ENCODE measurements at places on chromosomes 5 and 9.

DNA sequence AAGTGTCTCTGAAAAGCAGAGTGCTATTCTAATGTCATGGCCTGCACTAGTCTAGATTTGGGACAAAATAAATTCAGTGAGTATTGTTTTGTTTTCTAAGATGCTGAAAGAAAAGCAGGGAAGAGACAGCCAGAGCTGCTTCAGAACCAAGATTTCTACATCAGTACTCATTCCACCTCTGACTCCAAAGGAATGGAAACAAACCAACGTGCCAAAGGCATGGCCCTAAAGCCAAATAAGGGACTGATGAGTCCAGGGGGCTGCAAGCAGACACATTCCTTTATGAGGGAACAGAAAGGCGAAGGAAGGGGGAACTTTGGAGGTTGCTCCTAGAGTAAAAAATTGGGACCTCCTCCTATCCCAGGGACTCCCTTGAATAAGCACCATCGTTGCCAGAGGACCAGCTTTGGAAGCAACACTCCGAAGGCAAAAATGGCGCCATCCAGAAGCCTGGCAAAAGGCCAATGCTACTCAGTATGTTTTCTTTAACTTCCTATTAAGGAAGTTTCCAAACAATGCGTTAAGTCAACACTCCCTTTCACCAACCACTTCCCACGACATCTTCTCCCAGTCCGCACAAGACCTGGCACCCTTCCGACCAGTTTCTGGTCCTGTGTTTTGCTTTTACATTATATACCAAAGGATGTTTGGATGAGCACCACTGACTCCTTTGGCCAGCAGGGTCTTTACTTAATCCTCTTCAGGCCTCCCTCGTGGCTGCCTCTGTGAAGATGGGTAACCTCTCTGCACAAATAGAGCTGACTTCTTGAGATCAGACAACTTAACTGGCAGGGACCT lies 31.6 kb downstream of the ADAM19 start:
- no peak for DNase-seq

DNA sequence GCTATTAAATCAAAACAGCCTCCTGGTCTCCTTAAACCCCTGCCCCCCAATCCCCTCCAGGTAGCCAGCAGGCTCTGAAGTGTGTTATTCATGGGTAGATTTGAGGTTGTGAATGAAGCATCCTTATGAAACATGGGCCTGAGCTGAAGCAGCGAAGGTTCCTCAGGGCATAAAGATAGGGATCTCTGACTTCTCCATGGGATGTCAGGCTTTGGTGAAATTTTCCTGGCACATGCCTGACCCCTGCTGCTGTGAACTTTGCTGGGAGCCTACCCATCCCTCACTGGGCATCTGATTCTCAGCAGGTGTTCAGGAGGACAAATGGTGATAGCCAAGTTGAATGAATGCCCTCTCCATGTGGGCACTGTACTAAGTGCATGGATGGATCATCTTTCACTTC lies 250.3 kb downstream of the ASTN2 start:
- DNase-seq: no peak

DNA sequence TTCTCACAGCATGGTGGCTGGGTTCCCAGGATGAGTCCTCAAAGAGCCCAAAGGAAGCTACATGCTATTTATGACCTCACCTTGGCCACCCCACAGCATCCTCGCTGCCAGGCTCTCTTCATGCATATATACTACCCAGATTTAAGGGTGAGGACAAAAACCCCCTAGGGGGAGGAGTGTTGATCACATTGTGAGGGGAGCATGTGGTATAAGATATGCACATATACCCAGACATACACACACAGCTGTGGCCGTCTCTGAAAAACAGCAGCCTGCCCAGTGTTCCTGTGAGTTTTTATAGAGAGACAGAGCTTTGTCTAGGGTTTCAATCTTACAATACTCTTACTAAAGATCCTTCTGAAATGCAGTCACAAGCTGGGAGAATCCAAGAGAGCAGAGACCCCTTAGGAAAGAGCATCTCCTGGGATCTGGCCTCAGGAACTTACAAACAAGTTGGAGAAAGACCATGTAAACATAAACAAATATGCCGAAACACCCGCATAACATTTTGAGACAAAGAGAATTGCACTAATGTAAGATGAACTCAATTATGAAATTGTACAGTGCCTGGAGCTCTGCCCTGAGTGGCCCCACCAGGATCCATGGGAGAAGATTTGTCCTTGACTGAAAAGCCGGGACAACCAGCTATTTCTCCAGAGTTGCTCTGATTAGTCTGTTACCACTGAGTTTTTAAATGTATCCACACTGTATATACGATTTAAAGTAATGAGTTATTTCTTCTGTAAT lies 146.4 kb downstream of the GADD45G start:
- no peak for DNase-seq

DNA sequence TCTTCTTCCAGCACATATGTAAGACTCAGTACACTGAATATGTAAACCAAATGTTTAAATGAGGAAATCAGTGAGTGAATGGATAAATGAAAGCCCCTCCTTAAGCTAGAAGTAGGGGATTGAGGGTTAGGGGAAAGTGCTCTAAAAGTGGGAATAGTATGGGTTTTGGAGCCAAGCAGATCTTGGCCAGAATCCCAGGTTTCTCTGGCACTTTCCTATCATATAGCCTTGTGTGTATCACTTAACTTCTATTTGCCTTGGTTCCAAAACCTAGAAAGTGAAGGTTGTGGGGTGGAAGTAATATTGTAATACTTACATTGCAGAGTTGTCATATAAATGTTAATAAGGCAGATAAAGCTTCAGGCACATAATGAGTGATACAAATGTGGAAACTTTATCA lies 45.0 kb upstream of the SV2C start:
- DNase-seq: no peak

DNA sequence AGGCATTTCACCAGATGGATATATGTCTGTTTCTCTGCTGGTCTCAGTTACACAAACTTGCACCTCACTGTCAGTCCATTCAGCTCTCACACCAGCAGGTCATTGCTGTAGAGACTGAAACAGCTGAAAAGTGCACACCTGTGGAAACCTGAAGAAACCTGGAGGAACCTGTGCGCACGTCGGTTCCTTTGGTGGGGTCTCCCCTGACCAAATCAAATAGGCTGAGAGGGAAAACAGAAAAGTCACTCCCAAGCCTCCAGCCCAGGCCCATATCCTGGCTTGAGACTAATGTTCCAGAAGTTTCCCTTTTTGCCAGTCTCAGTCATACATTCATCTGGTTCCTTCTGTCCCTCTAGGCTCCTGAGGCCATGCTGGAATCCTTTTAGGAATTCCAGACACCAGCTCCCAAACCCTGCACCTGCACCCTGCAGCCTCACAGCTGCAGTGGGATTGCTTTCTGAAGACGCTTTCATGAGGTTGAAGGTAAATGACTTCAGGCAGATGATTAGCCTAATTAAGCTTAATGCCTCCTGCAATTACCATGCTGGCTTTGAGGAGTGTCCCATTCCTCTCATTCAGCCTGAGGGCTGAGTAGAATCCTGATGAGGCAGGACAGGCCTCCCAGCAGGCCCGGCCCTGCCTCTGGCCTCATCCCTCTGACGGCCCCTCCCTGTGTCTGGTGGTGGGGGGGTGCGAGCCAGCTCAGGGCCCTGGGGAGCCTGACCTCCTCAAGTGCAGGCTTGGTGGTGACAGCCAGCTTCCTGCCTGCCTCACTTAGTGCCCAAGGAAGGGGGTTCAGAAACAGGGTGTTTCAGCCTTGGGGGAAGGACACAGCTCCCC lies 24.3 kb upstream of the CXCL14 start:
- DNase-seq: no peak

DNA sequence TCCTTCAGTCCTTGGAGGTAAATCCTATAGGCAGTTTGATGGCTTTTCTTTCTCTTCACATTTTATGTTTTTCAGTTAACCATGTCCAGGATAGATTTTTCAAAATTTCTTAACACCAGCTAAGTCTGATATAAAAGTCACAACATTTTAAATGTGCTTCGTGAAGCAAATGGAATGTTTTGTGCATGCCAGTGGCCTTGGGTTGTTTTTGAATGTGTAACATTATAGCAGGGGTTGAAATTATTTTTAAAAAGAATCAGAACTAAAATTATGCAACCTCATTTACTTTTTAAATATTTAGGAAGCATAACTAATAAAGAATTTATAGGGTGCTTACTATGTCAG lies 201.1 kb downstream of the ARHGEF28 start:
- no peak for DNase-seq

GRCh38 chr5:131286400-131286715 lies 22.5 kb downstream of the CDC42SE2 start:
- DNase-seq: no peak

DNA sequence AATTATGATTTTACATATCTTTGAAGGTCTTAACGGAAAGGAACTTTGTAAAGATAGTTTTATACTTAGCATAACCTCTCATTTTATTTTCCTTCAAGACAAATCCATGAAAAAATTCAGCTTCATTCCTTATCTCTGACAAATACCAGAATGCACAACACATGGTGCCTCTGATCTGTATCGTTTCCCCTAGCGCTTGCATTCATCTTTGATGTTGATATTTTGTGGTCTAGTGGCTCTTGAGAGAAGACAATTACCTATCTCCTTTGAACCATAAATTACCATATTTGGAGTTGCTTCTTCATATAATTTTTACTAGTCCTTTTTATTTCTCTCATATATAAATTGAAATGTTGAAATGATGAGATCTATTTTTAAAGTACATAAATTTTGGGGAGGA lies 551.3 kb downstream of the PDE4D start:
- no peak for DNase-seq

GRCh38 chr5:152405145-152405544 lies at the start of gene NMUR2:
Gene NMUR2 (minus strand): TSS chr5:152405279. CDS start chr5:152405113, 166 bp downstream.
- no peak for DNase-seq

GRCh38 chr9:68640421-68641089 lies 64.5 kb upstream of the PIP5K1B start:
- DNase-seq: no peak

DNA sequence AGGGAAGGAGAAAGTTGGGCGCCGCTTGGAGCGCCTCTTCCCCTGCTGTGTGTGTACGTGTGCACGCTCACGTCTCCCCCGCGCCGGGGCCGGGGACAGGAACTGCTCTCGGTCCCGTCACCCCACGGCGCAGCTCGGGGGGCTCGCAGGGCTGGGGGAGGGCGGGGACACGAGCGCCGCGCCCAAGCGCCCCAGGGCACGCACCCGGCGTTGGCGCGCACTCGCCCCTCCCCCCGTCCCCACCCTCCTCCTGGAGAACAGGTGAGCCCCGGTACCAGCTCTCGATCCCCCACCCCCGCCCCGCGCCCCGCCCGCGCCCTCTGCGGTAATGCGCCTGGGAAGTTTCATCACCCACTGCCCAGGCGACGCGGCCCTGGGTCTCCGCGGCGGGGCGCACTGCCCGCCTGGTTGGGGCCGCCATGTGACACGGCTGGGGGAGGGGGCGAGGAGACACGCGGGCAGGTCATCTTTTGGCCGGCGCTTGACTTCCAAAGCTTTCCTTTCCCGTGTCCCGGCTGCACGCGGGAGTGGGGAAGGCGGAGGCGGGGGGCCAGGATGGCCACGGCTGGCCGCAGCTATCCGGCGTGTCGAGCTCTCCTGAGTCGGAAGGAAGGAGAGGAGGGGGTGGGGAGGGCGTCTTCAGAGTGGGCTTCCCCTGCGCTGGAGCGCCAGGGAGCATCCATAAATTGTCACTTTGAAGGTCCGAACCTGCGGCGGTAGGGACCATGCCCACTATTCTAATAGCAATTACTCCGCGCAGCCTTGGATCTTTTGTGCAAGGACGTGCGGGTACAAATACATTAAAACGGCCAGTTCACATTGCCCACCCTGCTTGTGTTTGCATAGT lies 1.5 kb upstream of the STC2 start:
- peak; percentile 34 for DNase-seq
